ENCODE measurements at places on chromosomes 2 and 18.
A peak's percentile ranks its signal among the peaks of the same experiment; 100 is the strongest.

DNA sequence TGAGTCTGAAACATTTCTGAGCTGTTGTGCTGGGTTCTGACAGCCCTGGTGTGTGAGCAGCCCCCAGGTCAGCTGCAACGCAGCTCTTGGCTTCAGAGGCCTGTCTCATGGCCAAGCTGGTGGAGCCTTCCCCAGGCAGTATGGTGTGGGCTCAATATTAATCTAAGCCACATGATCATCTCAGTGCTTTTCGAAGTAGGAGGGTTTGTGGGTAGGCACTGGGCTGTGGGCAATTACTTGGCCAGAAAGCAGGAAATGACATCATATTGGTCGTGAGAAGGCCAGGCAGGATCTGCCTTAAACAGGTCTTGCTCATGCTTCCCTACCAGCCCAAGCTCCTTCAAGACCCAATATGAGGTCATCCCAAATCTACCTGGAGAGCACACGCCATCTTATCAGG lies 26.9 kb downstream of the LOXHD1 start:
- no peak for DNase-seq

GRCh38 chr2:25286025-25286400 lies 55.7 kb downstream of the DNMT3A start:
- DNase-seq, result no peak

DNA sequence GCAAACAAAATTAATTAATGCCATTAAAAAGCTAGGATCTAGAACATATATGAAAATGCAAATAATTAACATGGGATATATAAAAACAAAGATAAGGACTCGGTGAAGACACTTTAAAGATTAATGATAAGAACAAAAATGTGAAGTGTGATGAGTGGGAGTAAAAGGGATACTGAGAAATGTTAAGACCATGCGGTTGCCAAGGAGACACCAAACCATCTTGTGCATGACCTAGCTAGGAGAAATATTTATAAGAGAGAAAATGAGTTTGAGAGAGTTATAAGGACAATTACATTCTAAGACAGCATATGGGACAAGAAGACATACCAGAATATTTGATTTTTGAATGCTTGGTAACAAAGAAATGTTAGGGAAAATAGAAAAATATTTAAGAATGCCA lies 25.4 kb upstream of the MAP2 start:
- no peak for DNase-seq

GRCh38 chr2:19138264-19138825 lies 220.1 kb downstream of the OSR1 start:
- no peak for DNase-seq

- no peak for DNase-seq
Observed at GRCh38 chr18:56632070-56633022, 6.0 kb downstream of the TXNL1 start.

DNA sequence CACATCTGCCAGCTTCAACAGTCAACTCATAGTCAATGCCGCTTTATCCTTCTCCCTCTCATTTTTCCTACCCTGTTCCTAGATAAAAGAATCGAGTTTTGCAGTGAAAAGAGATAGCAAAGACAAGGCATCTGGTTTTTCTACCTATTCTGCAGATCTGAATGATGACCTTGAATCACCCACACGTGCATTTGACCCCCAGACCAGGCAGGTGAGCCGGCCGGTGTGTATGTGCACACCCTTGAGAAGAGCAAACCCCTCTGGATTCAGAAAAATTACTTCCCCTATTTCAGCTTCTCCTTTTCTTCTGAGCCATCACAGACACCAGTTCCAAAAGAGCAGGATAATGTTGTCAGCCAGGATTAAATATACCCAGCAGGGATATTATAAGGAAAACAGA lies 115.6 kb upstream of the ST6GAL2 start:
- no peak for DNase-seq

DNA sequence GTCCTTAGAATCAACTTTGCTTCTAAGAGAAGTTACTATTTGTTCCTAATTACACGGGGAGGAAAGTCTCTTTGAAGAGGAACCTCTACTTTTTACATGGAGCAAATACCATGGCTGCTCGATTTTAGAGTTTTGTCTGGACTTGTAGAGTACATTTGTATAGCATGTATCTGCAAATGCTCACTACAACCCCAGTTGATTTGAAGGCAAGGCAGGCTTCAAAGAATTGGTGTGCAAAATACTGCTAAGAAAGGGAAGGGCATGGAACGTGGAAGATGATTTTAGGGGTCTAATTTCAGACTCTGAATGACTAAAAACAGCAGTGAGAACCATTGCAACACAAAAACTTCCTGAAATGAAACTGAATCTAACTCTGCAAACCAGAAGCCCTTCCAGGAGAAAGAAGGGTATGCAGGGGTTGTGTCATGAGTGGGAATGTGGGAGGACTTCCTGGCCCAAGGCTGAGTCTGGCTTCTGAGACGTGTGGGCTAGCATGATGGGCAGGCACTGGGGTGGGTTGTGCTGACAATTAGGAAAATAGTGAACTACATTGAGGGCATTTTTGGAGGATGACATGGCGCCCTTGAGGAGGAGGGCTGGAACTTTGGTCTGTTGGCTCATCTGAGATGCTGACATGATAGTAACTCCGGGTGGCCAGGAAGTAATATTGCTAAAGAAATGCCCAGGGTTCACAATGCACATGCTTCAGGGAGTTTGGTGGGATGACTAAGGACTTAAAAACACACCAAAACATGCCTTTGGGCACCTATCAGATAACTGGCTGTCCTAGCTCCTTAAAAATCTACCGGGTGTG lies 18.9 kb upstream of the IL1R2 start:
- no peak for DNase-seq

DNA sequence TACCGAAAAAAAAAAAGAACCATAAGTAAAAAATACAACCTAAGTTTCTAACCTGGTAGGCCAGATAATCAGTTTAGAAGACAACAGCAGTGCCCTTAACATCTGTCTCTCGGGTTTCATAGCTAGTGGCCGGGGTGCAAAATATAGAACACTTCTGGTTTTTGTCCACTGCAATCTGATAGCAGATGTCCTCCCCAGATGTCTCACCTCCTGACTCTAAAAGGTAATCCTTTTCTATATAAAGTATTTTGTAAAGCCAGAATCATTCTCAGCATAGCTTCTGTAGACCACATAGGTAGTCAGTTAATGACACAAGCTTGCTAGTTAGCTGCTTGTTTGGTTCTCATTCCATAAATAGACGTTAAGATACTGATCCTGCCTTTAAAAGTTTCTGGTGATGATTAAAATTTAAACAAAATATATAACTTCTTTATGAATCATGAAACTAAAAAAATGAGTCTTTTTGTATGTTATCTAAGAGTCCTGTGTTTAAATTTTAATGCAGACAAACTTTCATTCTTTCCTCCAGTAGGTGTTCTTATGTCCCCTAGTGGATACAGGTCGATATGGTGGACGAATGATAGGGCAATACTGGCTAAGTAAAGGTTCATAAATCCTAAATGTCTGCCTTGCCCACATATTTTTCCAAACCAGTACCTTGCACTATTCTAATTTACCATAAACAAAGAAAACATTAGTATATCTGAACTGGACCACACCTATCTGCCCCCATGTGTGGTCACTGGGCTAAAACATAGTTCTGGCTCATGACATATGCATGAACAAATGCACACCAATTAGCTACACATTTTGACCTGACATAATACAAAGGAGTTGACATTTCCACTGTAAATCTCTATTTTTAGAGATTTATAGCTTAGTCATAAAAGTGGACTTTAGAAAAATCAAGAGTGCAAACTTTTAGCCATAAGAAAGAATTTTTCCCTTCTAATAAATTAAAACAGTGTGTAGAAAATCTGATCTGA lies 171.0 kb downstream of the SRBD1 start:
- DNase-seq, result no peak

DNA sequence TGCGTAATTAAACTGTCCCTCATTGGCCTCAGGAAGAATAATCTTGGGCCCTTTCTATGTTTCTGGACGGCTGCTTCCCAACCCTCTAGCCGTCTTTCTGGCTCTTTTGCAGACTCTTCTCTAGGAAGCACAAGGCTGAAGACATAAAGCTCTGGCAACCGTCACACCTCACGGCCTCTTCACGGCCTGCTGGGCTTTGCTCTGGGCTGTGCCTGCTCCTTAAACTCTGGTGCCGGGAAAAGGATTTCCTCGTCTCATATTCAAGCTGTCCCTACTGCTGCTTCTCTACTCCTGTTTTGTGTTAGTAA lies 36.0 kb upstream of the WIPF1 start:
- DNase-seq, result no peak

- no peak for DNase-seq
Observed at GRCh38 chr2:95361216-95361980, 41.1 kb upstream of the FAHD2A start.

- no peak for DNase-seq
Observed at GRCh38 chr2:197280015-197280702, 30.4 kb downstream of the ANKRD44 start.

GRCh38 chr2:224919472-224920110 lies 122.7 kb downstream of the DOCK10 start:
- no peak for DNase-seq

DNA sequence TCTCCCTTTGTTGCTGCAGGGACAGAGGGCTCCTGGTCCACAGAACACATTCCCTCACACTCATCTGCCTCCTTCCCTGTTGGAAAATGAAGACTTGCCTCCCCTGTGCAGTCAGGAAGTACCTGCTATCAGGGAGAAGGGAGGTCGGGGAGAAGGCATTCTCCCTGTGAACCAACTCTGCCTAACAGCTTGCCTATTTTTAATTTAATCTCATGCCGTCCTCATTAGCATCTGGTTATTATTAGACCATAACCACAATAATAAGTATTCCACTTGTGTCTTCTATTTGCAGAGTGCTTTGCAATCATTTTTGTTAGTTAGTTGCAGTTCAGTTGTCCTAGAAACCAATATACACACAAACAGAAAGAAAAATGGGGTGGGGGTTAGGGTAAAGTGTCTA lies 232.6 kb upstream of the SKOR2 start:
- DNase-seq, result no peak

DNA sequence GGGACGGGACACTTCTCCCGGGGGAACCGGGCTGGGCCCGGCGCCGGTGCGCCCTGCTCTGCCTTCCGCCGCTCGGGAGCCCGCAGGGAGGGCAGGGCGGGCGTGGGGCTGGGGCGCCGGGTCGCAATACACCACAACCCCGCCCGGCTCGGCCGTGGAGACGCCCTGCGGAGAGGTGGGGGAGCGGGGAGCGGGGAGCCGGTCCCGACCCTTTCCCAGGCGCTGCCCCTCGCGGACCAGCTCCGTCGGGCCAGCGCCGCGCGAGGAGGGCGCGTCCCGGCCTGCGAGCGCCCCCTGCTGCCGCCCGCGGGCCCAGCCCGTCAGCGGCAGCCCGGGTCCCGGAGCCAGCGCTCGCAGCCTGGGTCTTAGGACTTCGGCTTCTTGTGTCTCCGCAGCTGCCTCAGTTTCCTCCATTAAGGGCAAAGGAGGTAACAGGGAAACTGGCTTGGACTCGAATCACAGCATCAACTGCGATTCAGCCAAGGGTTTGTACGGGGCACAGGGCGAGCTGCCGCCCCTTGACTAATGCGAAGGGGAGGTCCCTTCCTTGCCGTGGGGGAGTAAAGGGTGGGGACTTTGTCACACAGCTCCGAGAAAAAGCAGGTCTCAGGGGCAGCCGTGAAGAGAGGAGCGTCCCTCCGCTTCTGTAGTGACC lies 635 bp upstream of the ADRA2B start:
- DNase-seq, result peak; percentile 69

DNA sequence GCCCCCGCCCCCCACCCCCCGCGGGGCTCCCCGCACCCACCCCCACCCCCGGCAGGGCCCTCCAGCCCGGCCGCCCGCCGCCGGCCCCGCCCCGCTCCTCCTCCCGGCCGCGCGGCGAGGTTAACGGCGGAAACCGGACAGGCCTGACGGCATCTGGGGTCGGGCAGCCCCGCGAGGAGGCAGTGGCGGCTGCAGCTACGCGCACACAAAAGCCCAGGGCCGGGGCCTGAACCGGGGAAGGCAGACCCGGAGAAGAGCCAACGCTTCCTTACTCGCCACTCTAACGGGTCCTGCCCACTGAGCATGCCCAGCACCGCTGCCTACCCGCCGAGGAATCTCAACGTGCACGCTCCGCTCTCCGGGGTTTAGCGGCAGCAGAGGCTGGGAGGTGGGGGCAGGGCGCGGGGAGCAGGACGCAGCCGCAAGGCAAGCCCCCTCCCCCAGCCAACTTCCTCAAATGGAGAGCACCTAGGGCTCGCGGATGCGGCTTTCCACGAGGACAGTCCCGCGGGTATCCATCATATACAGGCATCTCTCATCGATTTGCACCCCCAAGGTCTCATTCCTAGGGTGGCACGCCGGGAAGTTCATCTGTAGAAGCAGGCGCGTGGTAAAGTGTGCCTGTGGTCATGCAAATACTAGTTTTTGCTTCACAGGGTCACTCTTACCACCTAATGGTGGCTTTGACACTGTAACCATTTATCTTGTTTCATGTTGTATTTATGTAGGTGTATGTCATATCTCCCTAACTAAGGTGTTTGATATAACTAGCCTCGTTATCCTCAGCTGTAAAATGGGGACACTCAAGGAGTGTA lies at the start of gene MEMO1:
TSS of gene MEMO1 (minus strand) at position 339 of the 815 bp plus-strand sequence. CDS start 761 bp downstream, outside the sequence.
- DNase-seq, result peak; percentile 82

DNA sequence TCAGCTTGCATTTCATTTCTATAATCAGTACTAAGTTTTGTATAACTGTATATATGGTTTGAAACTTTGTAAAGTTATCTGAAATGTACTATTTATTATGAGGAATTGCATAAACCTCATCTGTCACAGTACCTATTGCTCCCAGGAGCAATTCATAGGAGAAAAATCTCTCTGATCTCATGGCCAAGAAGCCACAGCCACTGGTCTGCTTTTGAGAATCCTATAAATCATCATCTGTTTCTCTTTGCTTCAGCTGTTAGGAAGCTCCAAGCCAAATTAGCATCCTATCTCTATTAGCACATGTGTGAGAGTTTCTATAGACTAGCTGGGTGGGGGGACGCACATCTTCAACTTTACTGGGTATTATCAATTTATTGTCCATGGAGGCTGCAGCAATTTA lies 210.3 kb downstream of the CYP26B1 start:
- no peak for DNase-seq

DNA sequence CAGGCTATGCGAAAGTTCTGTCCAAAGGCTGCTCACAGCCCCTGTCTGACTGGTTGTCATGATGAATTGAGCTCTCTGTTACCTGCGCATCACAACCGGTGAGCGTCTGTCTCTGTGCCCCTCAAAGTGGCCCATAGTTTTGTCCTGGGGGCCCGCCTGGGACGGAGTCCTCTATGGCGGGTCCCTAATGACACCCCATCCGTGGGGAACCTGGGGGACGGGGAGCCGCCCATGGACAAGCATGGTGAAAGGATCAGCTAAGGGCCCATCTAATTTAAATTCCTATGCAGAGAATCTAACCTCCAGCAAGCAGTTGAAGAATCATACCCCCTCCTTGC lies 473 bp downstream of the ELMOD3 start:
- no peak for DNase-seq
